NCI-H2171 treated with DMSO at 0.1 percent for 48 hours (cell line): ENCODE measurements at places on chromosomes 16 and 17.
A peak's percentile ranks its signal among the peaks of the same experiment; 100 is the strongest.

DNA sequence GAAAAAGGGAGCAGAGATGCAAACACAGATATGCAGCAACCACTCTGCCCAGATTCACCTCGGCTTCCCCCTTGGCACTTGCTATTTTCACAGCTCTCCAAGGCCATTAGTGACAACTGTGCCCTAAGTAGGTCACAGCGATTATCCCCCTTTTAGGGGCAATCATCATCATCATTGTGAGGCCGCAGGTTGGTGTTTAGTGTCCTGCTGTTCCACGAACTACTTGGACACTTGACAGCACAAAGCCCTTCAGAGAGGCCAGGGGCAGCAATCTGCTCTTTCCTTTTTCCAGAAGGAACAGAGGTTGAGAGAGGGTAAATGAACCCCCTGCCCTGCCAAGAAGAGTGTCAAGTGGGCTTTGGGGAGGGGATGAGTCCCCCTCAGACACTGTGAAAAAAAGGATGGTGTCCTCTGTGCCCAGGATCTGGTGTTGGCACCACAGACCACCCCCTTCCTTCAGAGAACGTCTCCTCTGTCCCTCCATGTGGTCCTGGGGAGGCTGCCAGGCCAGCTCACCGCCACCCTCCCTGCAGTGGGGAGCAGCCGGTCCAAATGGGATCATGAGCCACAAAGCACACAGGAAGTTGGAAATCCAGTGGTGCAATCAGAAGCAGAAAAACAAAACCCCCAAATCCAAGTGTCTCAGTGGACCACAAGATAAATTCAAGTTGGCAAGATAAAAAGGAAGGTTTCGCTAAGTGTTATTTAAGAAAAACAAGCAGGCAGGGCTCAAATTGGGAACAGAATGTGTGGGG is 78.4 kb upstream of the MED9 start:
- DNase-seq, result no peak

DNA sequence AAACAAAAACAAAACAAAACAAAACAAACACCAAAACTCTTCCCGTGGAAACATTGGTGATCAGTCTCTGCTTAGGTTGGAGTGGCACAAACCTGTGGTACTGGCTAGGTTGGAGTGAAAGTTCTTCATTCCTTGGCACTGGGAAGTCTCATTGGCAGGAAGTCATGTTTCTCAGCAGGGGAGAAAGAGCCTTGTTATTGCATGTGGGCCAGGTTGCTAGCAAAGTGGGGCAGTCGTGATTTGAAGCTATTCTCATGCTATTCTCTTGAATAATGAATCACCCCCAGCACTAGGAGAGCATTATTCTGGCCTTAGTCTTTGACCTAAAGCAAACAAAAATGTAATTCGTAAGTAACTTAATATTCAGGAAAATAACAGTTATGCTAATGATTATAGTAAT is 24.3 kb upstream of the B4GALNT2 start:
- no peak for DNase-seq

DNA sequence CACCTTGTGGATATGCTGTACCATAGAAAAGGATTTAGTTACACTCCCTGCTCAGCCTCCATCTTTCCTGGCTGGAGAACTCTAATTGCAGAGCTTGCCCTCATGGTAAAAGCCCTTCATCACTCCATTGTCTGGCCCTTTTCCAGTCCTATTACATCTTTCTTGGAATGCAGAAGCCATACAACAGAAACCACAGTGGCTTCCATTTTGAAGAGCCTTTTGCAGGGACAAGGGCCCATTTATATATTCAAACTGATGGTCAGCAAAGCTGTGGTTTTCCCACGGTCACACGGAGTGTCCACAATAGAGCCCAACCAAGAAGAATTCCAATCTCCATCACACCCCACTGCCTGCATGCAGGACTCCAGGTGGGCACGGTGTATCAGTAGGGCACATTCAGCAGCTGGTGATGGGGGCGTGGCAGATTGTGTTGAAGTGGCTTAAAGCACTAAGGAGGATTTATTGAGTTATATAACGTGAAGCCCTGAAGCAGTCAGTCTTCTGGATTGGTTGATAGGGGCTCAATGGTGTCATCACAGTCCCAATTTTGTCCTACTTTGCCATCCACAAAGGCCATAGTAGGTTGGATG is 20.3 kb downstream of the COPRS start:
- DNase-seq, result peak; percentile 28

DNA sequence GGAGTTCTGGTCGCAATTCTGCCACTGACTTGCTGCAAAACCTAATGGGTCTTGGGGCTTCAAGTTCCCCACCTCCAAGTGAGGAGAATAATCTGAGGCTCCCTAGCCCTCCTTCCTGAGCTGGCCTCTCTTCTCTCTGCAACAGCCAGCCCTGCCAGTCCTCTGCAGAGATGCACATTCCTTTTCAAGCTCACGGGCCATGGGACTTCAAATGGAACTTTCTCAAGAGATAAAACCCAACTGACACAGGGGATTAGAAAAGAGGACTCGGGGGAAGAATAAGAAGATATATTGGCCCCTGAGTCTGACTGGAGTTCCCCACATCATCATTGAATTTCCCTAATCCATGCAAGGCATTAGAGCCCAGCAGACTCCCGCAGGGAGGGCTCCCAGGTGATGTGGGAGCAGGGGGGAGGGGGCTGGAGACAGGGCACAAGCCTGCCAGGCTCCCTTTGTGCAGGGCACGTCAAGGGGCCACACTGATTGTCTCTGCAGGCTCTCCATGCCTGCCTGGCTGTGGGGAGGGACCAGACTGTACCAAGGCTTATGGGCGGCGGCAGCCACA is 131.0 kb downstream of the CCDC144A start:
- DNase-seq, result no peak

GRCh38 chr16:69773260-69773947 is 11.3 kb downstream of the WWP2 start:
- DNase-seq, result no peak

DNA sequence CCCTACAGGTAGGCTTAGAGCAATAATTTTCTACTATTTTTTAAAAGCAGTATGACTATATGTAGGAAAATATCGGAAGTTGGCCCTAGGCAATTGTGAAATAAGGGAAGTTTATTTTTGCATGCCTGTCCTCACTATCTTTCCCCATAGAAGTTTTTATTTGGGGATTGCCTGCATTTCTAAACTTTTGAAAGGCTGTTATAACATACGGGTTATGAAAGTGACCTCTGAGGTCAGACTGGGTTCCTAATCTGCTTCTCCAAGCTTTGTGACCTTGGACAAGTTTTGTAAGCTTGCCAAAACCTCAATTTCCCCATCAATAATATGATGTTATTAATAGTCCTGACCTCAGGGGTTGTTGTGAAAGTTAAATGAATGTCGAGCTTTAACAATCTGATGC is 67.1 kb downstream of the ARHGAP44 start:
- no peak for DNase-seq

DNA sequence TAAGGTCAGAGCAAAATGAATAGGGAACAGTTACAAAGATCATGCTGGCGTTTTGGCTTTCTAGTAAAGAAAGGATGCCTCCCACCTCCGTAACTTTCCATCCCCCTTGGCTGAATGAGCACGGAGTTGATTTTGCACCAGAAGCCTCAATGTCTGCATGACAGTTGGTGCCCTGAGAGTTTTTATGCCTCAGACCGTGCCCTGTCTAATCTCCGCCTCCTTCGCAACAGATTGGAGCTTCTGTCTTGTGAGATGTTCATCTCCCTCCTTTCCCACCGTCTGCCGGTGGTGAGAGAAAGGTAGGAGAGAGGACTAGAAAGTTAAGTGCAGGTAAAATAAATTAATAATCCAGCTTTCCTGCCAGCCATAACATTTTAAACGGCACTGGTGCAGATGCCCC is 1.9 kb downstream of the HS3ST4 start:
- DNase-seq, result no peak

- no peak for DNase-seq
Observed at GRCh38 chr16:70402916-70403659, 35.8 kb downstream of the ST3GAL2 start.

DNA sequence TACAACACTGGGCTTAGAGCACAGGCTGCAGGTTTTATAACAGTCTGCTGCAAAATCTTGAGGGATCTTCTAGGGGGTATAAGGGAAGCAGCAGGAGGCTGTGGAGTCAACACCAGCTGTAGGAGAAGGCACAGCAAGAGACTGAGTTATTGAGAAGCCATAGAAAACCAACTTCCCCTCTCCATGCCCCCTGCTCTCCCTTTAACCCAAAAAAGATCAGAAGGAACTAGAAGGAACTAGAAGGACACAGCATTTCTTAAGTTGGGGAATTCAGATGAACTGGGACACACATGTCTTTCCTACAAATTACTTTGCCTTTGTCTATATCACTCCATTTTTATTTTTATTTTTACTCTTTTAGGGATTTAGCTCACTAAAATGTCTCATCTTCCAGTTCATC is 6.2 kb upstream of the CCL18 start:
- DNase-seq, result no peak

DNA sequence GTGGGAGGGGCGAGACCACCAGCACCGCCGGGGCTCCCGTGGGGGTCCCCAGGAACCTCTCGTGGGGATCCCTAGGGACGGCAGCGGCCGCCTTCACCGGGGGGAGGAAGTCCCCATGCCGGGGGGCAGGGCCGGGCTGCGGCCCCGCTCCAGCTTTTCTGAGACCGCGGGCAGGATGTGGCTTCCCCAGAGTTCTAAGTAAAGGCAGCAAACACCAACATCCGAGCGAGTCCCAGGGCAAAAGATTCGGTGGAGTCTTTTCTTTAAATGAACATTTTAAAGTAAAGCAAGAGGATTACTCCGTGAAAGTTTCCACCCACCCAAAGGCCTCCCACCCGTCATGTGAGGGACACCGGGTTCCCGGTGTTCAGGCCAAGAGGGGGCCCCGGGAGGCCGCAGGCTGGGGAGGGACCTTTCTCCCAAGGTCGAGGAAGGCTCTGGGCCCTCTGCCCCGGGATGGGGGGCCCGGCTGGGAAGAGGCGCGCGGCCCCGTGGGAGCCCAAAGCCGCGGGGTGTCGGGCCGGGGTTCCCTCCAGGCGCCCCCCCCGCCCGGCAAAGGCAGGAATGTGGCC is 137.2 kb upstream of the RPH3AL start:
- DNase-seq, result no peak

DNA sequence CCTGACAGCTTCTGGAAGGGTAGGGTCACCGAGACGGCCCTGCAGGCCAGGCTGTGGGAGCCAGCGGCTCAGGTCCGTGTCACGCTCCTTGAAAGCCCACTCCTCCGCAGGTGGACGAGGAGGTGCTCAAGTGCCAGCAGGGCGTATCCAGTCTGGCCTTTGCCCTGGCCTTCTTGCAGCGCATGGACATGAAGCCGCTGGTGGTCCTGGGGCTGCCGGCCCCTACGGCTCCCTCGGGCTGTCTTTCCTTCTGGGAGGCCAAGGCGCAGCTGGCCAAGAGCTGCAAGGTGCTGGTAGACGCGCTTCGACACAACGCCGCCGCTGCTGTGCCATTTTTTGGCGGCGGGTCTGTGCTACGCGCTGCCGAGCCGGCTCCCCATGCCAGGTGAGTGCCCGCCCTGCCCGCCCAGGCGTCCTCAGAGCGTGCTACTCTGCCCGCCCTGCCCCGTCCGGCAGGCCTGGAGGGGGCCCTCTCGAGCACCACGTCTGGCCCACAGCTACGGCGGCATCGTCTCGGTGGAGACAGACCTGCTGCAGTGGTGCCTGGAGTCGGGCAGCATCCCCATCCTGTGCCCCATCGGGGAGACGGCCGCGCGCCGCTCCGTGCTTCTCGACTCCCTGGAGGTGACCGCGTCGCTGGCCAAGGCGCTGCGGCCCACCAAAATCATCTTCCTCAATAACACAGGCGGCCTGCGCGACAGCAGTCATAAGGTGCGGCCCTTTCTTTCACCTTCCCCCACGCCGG is 1.3 kb downstream of the NAGS start:
- no peak for DNase-seq

- DNase-seq, result no peak
Observed at GRCh38 chr17:30556374-30557332, 79.4 kb downstream of the GOSR1 start.

DNA sequence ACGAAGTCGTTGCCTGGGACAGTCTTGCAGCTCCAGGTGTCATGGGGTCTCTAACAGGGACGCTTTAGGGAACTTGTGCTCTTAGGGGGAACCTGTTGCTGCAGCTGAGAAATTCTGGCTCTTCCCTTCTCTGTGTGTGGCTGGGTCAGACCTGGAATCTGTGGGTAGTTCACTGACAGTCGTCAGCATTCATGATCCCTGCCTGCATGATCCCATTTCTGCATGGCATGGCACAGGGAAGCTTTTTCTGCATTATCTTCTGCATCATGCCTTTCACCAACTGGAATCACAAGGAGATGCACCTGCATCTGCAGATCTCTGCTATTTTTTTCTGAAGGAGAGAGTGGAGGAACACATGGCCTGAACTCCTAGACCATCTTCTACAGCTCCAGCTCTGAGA is 85.6 kb downstream of the SOX9 start:
- DNase-seq, result no peak

DNA sequence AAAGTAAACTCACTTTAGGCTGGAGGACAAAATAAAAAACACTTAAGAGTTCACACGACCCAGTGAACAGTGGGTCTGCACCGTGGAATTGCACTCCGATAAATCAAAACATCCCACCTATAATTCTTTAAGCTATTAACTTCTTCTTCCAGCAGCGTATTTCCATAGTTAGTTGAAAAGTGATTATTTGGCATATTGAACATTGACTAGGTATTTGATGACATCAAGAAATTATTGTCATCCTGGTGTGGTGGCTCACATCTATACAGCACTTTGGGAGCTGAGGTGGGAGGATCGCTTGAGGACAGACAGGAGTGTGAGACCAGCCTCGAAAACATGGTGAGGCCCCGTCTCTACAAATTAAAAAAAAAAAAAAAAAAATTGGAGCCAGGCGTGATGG is 23.4 kb downstream of the IGF2BP1 start:
- DNase-seq, result no peak

DNA sequence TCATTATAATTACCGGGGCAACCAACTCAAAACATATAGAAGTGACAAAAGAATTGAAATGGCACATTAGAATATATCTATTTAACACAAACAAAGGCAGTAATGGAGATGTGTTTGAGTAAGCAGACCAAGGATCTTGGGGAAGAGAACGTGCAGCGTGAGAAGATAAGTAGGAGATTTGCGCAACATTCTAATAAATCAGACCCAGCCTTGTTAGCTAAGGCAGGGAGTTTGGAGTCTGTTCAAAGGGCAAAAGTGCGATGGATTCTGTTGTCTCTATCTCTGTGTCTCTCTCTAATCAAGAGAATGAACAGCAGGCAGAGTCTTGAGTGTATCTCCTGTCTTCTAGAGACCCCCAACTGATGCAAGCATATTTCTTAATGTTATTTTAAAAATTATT is 55.0 kb upstream of the FA2H start:
- DNase-seq, result no peak

DNA sequence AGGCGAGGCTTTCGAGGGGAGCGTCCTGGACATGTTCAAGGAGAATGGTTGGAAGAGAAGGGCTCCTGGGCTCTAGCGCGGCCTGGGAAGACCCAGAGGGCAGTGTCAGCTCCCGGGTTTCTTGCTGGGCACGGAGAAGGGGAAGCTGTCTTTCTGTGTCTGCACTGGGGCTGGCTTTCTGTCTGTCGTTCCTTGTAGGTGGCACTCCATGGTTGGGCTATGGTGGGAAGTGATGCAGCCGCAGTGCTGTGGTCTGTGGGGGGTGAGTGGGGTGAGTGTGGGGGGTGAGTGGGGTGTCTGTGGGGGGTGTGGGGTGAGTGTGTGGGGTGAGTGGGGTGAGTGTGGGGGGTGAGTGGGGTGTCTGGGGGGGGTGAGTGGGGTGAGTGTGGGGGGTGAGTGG is 13.7 kb downstream of the RNF213 start:
- no peak for DNase-seq

- DNase-seq, result peak; percentile 95
Observed at GRCh38 chr17:38590988-38591758, 14.6 kb downstream of the SRCIN1 start.
